ENCODE measurements at places on chromosomes 1 and 21.

DNA sequence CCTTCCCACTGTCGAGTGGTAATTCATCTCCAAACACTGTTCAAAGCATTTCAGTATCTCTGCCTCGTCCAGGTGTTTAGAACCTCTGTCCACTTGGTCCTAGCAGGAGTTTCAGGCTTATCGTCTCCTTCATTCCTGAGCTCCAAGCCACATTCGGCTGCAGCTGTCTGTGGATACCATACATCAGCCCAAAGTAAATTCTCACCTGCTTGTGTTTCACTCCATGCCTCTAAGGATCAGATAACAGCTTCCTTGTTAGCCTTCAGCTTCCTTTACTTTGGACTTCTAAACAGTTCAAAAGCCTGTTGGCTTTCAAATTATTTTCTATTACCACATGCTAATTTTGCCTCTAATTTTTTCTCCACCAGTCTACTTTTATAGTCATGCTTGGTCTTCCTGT lies 219.0 kb upstream of the L1TD1 start:
- DNase-seq = no peak

DNA sequence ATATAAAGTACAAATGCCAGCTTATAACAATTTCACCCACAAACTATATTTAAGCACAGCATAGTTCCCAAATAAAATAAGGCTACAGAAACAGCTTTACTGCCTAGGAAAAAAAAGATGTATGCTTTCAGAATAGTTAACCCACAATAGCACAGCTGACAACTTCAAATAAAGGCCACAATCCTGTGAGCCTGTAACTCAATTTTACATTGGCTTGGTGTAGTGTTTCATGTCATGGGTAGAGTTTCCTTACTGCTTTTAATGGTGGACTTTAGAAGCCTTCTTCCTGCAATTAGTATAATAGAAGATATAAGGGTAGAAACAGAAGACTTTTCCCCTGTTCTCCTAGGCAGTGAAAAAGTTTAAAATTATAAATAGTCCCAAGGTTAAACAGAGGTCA lies 44.3 kb upstream of the ZC3H11B start:
- DNase-seq = no peak

DNA sequence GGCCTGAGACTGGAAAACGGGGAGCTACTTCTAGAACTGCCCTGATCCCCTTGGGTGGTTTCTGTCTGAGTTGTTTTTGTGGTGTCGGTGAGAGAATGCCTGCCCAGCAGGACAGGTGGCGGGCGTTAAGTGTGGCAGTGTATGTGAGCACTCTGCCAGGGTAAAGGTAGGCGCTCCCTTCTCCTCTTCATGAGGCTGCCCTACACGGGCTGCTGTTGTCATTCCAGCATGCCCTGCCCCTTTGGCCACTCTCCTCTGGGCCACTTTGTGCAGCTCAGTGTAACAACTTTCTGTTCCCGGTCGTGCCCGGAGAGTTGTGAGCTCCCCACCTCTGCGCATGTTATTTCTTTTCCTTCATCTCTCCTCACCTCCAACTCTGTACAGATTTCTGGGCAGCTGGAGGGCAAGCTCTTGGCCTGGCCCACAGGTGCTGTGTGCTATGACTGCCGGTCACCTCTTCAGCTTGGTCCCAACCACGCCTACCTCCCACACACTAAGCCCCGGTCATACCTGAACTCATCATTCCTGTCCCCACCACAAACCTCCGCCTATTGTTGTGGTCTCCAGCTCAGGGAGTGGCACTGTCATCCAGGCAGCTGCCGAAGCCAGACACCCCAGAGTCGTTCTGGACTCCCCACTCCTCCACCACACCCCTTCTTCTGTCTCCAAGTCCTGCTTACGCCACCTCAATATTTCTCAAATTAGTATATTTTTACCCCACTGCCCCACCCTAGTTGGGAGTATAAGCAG lies 69.0 kb downstream of the GADD45A start:
- DNase-seq = no peak

- no peak for DNase-seq
These were observed 31.1 kb downstream of the RAB3GAP2 start for GRCh38 chr1:220241072-220241663.

GRCh38 chr1:155050560-155051341 lies at the start of gene ADAM15:
TSS of gene ADAM15 (plus strand) at chr1:155051316. CDS start at chr1:155051387, 71 bp downstream.
- peak; percentile 95 for DNase-seq

DNA sequence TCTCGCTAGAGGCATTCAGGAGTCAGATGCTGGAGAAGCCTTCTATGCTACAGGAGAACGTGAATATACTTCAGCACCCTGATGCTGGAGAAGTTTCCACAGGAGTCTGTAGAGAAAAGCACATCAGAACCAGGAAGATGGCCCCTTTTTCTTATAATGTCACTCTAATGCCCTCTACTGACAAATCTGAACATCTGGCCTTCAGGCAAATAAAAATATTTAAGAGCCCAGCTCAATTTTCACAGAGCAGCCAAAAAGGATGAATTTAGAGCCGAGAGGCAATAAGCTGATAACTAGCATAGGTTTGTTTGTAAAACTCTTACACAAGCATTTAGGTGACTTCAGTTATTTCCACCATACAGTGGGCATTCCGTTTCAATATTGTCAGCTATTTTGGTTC lies 3.8 kb upstream of the RRP15 start:
- no peak for DNase-seq

Measured in adipocyte (in vitro differentiated cells).